Iris pigment epithelial cell (primary cell): ENCODE measurements at places on chromosomes 5 and 9.

DNA sequence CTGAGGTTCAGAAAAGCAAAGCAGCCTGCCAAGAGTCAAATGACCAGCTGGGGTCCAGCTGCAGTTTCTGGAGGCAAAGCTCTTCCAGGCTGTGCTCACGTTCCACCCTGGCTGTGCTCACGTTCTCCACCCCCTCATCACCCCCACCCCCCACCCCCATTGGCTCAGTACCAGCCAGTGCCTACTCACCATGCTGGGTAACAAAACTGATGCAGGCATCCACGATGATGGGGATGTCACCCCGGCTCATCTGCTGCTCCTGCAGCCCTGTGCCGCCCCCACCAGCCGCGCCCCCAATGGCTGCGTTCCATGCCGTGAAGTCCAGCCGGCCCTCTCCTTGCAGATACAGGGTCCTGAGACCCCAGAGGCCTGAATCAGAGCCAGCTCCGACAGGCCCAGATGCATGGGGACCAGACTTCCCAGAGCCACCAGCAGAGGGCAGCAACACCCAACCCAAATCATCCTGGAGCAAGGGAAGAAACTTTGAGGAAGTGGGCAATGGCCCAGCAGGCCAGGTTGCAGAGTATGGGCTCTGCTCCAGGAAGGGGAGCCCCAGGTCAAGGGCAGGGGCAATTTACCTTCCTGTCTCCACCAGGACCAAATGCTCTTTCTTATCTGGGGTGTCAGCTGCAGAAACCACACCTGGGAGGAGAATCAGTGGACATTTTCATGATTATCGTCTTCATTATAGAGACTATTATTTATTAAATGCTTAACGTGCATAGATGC is 13.7 kb upstream of the FCHSD1 start:
- peak; percentile 59 for DNase-seq

DNA sequence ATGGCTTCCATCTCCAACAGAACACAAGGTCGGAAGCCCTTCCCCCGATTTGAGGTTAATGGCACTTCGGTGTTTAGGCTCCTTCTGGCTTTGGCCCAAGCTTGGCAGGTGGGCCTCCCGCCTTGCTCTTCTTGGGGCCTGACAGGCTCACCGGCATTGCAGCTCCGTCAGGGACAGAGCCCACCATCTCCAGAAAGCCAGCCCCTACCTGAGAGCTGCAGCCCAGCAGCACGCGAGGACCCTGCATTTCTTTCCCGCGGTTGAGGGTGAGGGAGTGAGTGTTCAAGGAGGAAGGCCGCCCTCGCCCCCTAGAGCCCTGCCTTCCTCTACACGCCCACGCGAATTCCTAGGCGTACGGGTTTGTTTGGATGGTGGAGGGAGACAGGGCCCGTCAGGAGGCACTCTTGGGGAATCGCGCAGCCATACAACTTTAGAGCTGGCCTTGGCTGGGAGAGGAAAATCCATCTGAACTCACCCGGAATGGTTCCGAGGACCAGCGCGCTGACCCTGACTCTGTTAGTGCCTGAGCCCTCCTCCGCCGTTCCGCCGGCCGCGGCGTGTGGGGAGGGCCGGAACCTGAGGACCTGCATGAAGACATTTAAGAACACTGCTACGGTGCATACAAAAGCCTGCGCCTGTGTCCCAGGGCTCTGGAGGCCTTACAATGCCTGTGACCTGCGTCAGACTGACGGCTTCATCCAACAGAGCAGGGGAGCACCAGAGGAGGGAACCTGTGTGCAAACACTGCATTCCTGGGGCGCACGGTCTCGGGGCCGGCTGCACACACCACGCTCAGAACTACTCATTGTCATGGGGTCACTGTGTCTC is 73.8 kb downstream of the MRPL36 start:
- no peak for DNase-seq

DNA sequence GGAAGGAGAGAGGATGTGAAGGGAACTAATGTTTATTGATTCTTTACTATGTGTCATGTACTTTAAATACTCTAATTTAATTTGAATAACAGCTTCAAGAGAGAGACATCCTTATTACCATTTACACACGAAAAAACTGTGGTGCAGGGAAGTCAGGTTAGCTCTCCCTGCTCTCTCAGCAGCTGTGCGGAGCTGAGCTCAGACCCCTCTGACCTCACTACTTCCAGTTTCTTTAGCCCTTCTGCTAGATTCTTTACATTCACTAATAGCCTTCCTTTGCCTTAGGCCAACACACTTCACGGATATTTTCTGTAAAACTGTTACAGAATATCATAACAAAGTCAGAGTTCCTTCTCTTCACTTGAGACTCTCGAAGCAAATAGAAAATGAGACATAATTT is 131.3 kb upstream of the ARRDC3 start:
- DNase-seq = no peak

- DNase-seq = no peak
Observed at GRCh38 chr9:69455311-69455710, 130.3 kb downstream of the ENTREP1 start.

- DNase-seq = no peak
Observed at GRCh38 chr5:56270058-56270457, 36.9 kb upstream of the ANKRD55 start.

DNA sequence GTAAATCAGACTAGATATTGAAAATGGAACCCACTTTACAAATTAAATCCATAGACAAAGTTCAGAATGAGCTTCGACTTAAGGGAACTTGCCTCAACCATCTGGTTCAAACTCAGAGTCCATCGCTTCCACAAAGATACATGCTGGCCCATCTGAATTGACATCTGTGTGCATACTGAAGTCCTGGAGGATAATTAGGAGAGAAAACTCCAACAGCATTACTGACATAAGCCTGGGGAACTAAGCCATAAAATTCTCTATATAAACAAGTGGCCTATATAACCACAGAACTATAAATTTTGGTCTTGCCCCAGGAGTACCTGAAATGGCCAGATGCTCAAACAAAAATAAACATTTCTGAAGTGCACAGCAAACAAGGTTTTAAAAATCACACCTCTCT is 94.4 kb downstream of the IZUMO3 start:
- DNase-seq = no peak

- no peak for DNase-seq
Observed at GRCh38 chr5:180289966-180290365, 1.9 kb downstream of the MAPK9 start.

DNA sequence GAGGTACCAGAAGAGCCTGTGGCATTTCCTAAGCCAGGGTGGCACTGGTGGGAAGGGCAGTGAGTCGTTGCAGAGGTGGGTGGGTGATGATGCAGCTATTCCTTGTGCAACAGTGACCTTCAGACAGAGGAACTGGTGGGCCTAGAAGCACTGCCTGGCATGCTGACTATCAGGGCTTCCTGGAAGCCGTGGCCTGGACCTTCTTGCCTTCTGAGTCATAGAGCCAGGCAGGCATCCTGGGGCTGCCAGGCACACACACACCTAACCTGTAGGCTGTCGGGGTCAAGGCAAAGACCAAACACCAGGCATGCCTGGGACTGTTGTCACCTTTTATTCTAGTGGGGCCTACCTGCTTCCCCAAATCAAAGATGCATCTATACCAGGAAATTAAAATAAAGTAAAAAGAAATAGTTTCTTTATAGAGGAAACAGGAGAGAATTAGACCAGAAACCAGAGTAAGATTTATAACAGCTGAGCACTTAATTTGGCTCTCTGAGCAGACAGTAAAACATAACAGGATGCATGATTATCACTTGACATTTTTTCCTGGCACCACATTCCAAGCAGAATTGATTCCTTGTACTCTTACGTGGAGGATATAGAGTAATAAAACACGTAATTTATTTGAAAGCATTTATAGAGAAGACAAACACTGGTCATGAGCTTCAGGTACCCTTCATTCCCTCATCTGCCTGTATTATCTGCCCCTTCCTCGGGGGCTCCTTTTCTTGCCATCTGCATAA is 25.1 kb downstream of the NANS start:
- peak; percentile 57 for DNase-seq

DNA sequence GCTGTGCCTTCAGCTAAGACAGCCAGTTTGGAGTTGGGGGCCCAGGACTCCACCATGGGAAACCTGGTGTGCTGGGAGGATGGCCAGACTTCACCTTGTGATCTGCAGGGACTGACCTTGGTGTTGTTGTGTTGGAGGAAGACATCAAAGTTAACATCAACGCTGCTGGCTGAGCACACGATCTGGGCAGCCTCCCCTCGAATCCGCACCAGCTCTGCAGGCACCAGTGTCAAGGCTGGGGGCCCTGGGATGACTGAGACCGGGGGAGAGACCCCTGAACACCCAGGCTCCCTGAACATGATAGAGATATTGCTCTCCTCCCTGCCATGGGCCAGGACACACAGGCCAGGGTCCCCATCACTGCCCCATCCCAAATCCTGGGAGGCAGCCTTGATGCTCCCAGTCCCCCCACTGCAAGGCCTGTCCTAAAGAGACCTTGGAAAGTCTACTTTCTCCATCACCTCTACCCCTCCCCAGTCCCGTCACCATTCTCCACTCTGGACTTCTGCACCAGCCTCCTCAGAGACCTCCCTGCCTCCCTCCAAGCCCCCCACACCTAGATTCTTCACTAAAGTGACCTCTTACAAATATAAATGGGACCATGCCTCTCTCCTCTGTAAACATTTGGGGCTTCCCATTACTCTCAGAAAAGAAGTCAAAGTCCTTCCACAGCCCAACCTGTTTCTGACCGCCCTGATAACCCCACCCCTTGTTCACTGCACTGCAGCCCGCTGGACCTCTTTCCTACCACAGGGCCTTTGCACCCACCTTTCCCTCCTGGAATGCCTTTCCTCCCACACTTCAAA is 8.2 kb downstream of the CSF1R start:
- no peak for DNase-seq

GRCh38 chr9:8863069-8863468 is 1063.5 kb upstream of the DMAC1 start:
- no peak for DNase-seq

DNA sequence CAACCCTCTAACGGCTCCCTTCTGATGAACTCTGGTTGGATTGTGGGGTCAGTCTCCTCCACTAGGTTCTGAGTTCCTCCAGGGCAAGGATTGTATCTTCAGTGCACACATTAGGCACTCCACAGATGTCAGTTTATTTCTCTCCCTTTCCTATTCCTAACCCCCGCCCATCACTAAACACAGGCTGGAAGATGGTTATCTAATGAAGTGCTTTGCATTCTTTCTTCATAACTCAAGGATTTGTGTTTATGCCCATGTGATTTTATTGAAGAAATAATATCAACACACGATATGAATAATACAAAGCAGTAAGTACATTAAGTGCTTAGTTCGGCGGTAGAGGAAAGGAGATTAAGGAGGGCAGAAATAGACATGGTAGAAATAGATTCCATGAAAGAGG is 4.4 kb upstream of the CREBRF start:
- peak; percentile 80 for DNase-seq

DNA sequence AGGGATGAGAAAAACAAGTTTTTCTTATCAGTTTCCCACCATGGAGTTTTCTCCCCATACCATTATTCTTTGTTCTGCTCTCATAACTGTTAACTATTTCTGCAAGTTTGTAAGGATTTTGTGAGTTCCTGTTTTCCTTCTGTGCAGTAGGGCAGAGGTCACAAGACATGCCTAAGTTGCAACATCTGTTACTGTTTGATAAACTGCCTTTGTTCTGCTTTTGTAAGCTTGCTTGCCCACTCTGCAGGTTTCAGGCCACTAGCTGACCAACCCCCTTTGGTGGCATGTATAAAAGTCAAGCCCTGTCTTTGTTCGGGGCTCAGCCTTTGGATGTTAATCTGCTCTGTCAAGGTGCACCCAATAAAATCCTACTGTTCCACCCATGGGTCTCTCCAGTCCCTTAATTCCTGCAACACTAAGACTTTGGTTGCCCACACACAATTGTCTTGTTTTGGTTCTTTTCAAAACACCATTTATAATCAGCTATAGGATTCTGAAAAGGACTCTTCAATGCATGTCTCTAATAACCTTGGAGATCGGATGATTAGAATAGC is 545.4 kb downstream of the CDH9 start:
- DNase-seq = no peak

GRCh38 chr5:59656351-59657254 is 236.9 kb downstream of the PDE4D start:
- DNase-seq = peak; percentile 56

- DNase-seq = no peak
Observed at GRCh38 chr9:104882086-104882485, 45.9 kb downstream of the ABCA1 start.

- DNase-seq = peak; percentile 9
Observed at GRCh38 chr5:52356311-52356918, 431.3 kb upstream of the ITGA1 start.

- no peak for DNase-seq
Observed at GRCh38 chr5:42483472-42484154, 60.4 kb downstream of the GHR start.

- no peak for DNase-seq
Observed at GRCh38 chr9:8823131-8823895, 1023.7 kb upstream of the DMAC1 start.

DNA sequence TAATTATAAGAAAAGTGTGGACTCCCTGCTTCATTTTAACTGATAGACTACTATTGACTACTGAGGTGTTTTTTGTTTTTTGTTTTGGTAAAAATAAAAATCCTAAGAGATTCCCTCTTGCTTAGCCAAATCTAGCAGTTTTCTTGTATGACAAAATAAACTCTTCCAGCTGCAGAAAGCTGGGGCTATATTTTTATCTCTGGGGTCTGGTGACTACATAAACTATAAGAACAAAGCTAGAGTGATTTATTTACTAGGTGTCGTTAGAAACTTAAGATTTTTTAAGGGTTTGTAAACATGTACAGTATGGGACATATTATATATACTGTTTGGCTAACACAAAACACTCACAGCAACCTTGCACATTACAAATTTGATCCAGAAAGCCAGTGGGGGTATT is 467.4 kb upstream of the MPDZ start:
- DNase-seq = no peak

GRCh38 chr5:33850100-33850594 is 41.6 kb downstream of the ADAMTS12 start:
- peak; percentile 91 for DNase-seq

DNA sequence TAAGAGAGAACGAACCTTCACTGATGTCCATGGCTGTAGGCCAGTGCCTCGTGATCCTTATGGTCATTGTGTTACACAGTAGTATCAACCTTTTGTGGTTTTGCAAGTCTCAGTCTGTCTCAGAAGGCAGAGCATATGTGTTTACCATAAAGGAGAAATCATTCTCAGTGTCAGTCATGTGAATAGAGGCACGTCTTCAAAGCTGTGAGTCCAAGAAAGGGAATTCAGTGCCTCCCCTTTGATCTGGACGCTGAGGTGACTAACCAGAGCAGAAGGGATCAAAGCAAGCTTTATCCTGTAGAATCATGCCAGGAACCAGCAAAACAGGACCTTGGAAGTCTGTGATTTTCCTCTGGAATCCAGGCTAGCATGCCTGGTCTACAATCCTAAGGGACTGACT is 433.9 kb downstream of the DNAH5 start:
- no peak for DNase-seq
